A172 (cell line): ENCODE measurements at places on chromosomes 12 and 14.

DNA sequence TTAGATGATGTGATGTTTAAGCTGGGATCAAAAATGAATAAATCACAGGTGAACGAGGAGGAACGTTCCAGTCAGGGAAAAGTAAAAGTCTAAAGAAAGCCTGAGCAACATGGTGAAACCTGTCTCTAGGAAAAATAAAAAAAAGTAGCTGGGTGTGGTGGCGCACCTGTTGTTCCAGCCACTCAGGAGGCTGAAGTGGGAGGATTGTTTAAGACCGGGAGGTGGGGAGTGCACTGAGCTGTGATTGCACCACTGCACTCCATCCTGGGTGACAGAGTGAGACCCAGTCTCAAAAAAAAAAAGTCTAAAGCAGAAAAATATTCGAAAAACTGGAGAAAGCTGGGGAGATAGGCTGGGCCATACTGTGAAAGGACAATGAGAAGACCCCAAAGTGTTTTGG, 39.2 kb upstream of the SOCS2 start:
- no peak for DNase-seq

DNA sequence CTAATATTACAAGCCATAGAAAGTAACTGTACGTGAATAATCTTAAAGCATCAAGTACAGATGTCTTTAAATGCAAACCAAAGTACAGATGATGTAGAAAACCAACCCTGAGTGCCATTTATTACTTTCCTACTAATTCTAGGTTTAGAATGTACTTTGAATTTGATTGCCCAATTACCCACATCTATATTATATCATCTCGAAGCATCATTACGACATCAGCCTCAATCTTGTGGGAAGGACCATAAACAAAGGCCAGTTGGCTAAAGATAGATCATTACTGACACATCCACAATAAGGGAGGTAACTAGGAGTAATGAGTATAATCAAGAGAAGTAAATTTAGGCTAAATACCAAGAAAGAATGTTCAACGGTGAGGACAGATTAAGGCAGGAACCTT, 478.9 kb downstream of the BCAT1 start:
- no peak for DNase-seq

DNA sequence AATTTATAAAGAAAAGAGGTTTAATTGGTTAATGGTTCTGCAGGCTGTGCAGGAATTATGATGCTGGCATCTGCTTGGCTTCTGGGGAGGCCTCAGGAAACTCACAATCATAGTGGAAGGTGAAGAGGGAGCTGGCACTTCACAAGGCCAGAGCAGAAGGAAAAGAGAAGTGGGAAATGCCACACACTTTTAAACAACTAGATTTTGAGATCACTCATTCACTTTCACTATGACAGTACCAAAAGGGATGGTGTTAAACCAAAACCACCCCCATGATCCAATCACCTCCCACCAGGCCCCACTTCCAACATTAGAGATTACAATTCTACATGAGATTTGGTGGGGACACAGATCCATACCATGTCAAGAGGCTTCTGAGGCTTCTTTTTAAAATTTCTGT, 62.6 kb downstream of the SLC38A4 start:
- DNase-seq: no peak

GRCh38 chr14:34741840-34742239, 27.4 kb upstream of the CFL2 start:
- DNase-seq: no peak

DNA sequence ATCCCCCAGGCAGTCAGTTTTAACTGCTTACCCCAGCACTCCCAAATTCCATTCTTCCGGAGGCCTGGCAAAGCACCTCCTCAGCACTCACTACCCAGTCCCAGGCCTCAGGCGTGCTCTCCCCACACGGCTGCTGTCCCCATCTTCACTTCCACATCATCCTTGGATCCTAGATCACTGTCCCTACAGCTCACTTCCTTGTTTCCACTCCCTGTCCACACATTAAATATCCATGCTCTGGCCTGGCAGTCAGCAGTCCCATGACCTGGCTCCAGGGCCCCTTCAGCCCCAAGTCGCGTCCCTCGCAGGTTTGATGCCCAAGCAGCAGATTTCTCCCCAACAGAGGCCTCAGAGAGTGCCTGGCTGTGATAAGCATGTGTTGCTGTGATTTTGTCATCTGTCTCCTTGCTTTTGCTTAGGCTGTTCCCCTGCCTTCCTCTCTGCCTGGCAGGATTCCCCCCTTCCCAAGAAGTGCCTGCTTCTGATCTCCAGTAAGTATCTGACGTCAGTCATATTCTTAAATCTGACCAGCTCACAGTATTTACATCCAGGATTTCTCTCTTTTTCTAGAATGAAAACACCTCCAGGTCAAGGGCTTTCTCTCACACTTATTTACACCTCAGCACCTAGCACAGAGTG, 241.7 kb downstream of the ZFP36L1 start:
- DNase-seq: no peak

- DNase-seq: no peak
Observed at GRCh38 chr14:50139192-50139591, 22.8 kb upstream of the VCPKMT start.
